Caki2 (cell line): ENCODE measurements at places on chromosomes 7 and 10.
A peak's percentile ranks its signal among the peaks of the same experiment; 100 is the strongest.

- DNase-seq: no peak
These were observed 188.0 kb downstream of the CDCA7L start for GRCh38 chr7:21757537-21758282.

GRCh38 chr7:45015313-45015712 lies 15.3 kb downstream of the CCM2 start:
- no peak for DNase-seq

DNA sequence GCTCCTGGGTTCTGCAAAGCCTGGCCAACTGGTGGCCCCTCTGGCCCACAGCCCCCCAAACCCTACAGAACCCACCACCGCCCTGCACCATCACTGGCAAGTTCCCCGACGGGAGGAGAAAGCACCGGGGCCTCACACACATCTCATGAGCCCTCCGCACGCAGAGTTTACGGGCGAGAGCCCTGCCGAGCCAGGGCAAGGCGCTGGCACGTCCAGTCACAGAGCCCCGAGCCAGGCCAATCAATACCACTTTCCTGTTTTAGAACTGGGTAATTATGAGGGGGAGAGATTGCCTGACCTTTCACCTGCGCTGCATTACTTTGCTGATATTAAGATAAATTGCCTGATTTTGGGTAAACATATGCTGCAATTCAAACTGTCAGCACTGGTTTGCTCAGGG lies 113.3 kb downstream of the EBF3 start:
- no peak for DNase-seq

DNA sequence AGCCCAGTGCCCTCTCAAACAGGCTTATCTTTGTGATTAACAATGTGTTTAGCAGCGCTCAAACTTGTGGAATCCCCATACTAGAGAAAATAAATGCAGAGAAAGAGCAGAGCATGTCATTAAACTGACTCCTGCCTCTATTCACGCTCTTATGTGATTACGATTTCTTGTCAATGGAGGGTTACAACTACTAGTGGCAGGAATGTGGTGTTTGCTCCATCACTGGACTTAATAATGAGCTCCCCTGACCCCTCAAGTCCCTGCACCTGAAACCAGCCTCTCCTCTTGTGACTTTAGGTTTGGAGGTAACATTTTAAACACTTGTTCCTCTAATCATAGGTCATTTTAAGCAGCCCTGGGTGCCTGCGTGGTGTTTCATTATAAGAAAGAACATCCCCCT lies 121.9 kb downstream of the PLPP4 start:
- no peak for DNase-seq

GRCh38 chr7:72258074-72258473 lies 154.1 kb downstream of the CALN1 start:
- no peak for DNase-seq

DNA sequence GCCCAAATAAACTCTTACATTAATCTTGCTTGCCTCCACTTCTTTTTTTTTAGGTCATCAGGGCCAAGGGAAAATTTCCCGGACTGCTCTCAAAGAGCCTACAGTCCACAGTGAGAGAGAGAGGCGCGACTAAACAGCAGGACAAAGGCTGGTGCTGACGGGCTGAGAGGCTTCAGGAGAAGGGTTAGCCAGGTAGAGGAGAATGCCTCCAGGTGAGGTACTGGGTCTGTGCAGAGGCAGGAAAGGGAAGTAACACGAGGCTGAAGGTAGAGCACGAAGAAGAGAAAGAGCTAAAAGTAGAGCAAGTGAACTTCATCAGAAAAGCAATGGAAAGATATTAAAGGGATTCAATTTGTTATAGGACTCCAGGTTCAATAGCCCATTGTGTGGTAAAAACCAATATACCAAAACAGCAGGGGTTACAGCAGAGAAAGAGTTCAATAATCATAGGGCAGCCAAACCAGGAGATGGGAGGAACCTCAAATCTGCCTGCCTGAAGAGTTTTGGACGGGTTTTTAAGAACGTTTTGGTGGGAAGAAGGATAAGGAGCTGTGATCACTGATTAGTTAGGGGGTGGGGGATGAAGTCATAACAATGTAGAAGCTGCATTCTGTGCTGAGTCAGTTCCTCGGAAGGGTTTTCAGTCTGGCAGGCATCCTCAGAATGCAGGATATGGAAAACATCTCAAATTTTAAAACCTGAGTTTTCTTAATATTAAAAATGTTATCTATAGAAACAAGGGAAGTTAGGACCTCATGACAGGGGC lies 171.5 kb downstream of the AKR1D1 start:
- DNase-seq: no peak

DNA sequence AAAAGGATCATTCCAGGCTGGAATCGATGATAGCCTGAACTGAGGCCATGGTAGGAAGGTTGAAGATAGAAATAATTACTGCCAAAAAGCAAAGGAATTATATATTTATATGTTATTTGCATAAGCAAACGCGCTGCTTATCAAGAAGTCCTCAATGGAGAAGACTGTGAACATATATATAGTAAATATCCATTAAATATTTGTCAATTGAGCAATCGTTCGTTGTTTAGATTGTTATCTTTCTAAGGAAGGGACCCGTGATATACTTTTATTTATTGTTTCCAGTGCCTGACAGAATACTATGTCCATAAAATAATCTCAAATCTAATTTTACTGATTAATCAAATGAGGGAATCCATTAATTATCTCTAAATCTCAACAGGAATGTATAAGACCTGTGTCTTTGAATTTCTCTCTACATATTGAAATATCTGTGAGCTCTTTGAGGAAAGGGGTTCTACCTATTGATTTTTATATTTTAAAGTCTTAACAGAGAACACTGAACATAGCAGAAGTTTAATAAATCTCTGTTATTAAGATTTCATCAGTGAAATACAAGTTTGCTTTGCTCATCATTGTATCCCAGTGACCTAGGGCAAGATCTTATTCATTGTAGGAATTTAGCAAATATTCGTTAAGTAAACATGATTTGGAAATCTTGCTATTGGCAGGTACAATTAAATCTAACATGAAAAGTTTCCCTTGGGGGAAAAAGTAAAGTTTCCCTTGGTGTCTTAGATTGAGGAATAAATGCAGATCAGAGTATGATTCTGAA lies 12.0 kb upstream of the HERC4 start:
- DNase-seq: no peak

DNA sequence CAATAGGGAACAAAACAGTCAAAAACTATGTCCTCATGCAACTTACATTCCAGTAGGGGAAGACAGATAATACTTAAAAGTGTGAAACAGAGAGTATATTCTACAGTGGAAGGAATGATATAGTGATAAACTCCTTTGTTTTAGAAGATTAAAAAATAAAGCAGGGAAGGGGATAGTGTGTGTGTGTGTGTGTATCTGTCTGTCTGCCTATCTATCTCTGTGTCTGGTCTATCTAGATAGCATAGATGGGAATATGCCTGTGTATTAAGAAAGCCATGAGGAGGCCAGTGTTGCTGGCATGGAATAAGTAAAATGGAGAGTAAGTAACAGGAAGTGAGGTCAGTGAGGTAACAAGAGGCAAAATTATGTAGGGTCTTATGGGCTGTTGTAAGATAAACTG lies 42.2 kb downstream of the EXOC6 start:
- no peak for DNase-seq

- no peak for DNase-seq
These were observed 11.8 kb downstream of the UROS start for GRCh38 chr10:125811251-125811650.

DNA sequence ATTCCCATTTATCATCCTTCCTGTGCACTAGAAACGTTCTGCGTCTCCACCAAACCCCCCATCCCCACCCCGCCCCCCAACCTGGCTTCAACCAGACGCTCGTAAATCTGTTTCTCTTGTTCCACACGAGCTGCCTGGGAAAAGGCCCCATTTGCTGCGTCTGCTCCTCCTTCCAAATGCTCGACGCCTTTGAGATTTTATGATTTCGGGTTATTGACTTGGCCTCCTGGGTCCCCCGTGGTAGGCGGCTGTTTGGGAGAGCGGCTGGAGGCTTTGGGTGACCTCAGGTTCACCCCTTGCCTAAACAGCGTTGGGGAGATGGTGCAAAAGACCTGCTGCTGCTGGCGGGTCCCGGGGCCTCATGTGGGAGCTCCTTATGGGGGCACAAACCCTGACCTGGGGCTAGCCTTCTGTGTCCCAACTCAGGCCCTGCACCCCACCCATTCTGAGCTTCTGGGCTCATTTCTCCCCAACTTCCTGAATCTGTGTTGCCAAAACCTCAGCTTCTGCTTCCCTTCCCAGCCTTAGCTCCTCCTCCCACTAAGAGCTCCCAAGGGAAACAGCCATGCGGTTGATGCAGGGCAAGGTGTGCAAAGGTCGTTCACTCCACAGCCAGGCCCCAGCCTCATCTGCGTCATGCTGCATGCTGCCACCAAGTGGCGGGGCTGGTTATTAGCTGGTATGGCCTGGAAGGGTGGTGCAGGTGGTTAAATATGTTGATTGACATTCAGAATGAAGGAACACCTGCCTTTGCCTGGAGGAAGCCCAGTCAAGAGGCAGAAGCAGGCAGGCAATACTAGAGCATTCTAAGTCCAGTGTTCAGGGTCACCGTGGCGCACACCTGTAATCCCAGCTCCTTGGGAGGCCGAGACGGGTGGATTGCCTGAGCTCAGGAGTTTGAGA lies 49.1 kb upstream of the ELN start:
- peak; percentile 34 for DNase-seq

GRCh38 chr7:156034397-156034796 lies 222.1 kb upstream of the SHH start:
- peak; percentile 68 for DNase-seq

DNA sequence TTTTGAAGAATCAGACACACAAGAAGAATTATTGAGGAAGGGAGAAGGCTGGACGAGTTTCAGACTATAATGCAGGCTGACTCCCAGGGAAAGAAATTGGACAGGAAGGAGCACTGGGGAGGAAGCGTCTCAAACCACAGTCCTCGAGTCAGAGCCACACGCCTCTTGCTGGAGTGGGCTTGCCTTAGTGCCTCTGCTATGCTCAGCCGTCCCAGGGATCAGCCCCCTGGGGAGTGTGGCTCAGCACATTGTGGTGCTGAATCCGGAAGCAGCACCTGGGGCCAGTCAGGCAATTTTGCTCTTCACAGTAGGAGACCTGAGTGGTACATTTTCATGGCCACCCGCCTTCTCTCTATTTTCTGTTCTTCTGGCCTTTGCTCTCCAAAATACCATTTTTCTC lies 67.4 kb upstream of the SLC35G1 start:
- no peak for DNase-seq

GRCh38 chr7:66899552-66900280 lies 21.3 kb upstream of the TMEM248 start:
- no peak for DNase-seq

- DNase-seq: no peak
These were observed 423.4 kb downstream of the SORCS1 start for GRCh38 chr10:106741006-106741530.

DNA sequence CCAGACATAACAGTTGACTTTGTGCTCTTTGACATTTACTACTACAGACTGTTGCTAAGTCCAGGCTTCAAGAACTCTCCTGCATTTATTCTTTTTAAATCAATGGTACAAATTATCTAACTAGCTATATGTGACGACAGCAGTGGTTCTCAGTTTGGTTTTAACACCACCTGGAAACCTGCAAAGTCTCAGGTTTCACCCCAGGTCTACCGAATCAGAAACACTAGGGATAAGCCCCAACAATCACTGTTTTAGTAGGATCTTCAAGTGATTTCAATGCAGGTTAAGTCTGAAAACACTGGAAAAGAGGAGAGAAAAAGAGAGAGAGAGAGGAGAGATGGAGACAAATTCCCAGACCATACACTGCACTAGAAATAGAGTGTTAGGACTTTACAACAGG lies 519.0 kb downstream of the PCDH15 start:
- DNase-seq: no peak

DNA sequence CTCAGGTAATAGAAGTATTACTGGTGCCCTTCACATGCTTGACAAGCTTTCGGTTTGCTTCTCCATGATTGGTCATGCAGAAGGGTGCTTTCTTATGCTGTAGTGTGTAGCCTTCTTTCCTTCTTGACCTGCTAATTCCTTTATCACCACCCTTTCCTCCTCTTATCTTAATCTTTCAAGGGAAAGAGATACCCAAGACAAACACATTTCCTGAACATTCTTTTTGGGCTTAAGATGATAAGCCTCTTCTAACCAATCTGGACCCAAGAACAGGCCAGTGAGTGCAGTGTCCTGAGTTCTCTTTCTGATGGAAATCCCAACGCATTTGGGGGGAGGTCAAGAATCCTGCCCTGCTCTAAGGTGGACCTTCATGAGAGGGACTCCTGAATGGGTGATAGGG lies 33.8 kb downstream of the BMPER start:
- no peak for DNase-seq

DNA sequence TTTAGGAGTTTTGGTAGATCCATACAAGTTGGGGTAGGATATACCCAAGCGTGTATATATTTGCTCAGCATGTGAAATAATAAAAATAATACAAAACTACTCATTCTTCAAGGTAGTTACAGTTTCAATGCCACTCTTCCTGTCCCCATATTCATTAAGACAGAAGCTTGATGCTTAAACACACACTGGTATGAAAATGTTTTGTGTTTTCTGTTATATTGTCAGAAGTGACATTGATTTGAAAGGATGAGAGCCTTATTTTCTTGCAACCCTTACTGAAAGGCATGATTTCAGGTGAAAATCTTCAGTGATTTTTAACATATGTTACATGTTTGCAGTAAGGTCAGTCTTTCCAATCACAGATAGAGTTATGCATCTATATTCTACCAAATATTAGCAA lies 233.6 kb downstream of the TRIL start:
- no peak for DNase-seq

GRCh38 chr10:125160856-125161706 lies 718 bp upstream of the CTBP2 start:
- peak; percentile 88 for DNase-seq

GRCh38 chr10:97765201-97765600 lies 6.6 kb downstream of the SFRP5 start:
- no peak for DNase-seq

DNA sequence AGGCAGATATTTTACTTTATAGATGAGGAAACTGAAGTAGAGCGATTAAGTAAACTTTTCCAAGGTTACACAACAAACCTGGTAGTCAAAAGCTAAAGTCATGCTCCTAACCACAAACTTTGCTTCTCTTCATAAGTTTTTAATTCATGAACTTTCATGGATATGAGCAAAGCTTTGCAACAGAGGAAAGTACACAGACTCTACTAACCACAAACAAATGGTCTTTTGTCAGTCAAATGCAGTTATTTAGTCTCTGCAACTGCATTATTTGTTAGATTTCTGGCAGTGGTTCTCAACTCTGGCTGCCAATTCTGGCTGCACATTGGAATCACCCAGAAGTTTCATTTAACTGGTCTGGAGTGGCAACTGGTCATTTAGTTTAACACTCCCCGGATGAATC lies 140.6 kb upstream of the TMEM168 start:
- DNase-seq: no peak

- DNase-seq: no peak
These were observed 282.8 kb downstream of the RPS24 start for GRCh38 chr10:78316451-78316931.
